ENCODE measurements at places on chromosomes 7 and 10. TPM values are rescaled to one million over a fixed set of nuclear protein-coding genes. Genes with fewer than 3 reads are reported as not detected.
A peak's percentile ranks its signal among the peaks of the same experiment; 100 is the strongest.

GRCh38 chr10:11603741-11604140 is 7.7 kb downstream of the USP6NL start:
- DNase-seq, result no peak
- no peaks in the 10 kb centered on the region for H3K27me3 ChIP-seq
- H3K4me1 ChIP-seq, result peaks cover 40% of the 10 kb centered on the region
- no peak overlapping the region for H3K27ac ChIP-seq

The FAM131B gene
- 0.20 TPM for total RNA-seq

The THNSL1 gene
- 7.7 TPM for total RNA-seq

The ADCYAP1R1 gene
- 0.12 TPM for total RNA-seq

The PLCE1 gene
- 2.5 TPM for total RNA-seq

GRCh38 chr7:140153666-140154161 is 23.1 kb downstream of the KDM7A start:
- no peak for DNase-seq
- H3K27me3 ChIP-seq, result no peaks in the 10 kb centered on the region
- no peak overlapping the region for H3K4me3 ChIP-seq
- H3K4me1 ChIP-seq, result no peaks in the 10 kb centered on the region

The LEP gene
- not detected for total RNA-seq

DNA sequence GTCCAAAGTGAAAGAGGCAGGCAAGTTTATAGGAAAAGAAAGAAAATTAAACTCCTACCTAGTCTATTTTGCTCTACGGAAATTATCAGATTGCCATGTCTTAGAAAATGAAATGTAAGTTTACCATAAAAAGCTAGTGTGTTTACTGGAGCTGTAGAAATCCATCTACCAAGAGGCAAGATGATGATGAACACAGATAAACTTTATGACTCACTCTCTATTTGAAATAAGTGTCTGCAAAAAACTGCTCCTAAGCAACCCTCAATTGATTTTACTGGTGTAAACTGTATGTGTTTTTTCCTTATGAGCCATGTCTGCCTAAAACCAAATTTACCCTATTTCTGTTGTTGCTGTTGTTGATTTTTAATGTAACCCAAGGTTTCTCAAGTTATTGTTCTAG is 73.8 kb upstream of the TMEM106B start:
- DNase-seq, result no peak
- H3K27ac ChIP-seq, result no peak overlapping the region
- no peaks in the 10 kb centered on the region for H3K4me1 ChIP-seq

DNA sequence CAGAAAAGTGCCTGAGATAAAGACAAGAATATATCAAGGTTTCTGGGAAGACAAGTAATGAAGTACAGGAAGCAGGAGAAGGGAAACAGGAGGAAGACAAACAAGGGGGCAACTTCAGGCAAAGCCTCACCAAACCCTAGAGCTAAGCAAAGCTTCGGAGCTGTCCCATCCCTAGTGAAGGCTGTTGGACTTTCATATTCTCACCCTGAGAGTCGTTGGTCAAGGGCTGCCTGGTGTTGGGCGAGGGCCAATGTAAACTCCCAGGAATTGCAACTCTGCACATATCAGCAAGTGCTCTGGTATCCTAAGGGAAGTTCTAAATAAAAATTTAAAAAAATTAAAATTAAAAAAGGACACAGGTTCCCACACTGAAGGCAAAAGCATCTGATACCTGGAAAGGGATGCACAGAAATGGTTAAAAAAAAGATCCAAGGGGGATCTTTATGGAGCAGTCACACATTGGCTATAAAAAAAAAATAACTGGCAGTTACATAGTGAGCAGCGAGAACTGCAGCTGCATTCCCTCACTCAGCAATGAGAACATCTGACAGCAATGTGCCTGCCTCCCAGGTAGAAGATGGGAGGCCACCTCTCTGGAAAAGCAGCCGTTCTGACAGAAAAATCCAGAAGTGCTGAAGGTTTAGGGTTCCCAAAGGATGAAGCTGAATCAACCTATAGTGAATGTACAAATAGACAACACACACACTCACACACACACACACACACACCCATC is 304.7 kb downstream of the WDR11 start:
- no peak for DNase-seq
- H3K27me3 ChIP-seq, result no peaks in the 10 kb centered on the region
- peaks cover 16% of the 10 kb centered on the region for H3K4me1 ChIP-seq
- H3K36me3 ChIP-seq, result no peaks in the 10 kb centered on the region
- H3K4me3 ChIP-seq, result no peak overlapping the region
- no peak overlapping the region for H3K27ac ChIP-seq

The SLC39A12 gene
- total RNA-seq, result not detected

- no peak for DNase-seq
- no peaks in the 10 kb centered on the region for H3K4me1 ChIP-seq
- H3K36me3 ChIP-seq, result no peaks in the 10 kb centered on the region
- H3K27me3 ChIP-seq, result no peaks in the 10 kb centered on the region
- H3K4me3 ChIP-seq, result no peak overlapping the region
Observed at GRCh38 chr7:51075681-51076580, 240.7 kb downstream of the COBL start.

DNA sequence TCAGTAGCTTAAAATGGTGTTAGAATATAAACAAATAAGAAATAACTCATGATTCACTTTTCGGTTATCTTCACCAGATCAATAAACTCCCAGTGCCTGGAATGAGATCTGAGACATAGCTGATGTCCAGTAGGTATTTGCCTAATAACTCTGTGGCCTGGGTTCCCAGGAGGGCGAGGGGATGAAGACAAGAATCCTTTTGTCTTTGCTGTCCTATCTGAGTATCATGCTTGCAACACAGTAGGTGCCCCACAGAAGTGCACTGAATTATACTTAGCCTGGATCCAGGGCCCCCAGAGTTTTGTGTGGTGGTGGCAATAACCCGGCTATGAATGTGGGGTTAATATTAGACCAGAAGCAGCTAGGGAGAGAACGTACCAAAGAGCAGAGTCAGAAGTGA is 350.1 kb upstream of the AOAH start:
- DNase-seq, result peak; percentile 40
- H3K36me3 ChIP-seq, result no peaks in the 10 kb centered on the region
- H3K27me3 ChIP-seq, result no peaks in the 10 kb centered on the region
- H3K4me1 ChIP-seq, result peaks cover 8% of the 10 kb centered on the region

GRCh38 chr7:88001744-88002530 is 67.9 kb downstream of the ADAM22 start:
- no peak overlapping the region for H3K4me3 ChIP-seq
- H3K27me3 ChIP-seq, result no peaks in the 10 kb centered on the region

DNA sequence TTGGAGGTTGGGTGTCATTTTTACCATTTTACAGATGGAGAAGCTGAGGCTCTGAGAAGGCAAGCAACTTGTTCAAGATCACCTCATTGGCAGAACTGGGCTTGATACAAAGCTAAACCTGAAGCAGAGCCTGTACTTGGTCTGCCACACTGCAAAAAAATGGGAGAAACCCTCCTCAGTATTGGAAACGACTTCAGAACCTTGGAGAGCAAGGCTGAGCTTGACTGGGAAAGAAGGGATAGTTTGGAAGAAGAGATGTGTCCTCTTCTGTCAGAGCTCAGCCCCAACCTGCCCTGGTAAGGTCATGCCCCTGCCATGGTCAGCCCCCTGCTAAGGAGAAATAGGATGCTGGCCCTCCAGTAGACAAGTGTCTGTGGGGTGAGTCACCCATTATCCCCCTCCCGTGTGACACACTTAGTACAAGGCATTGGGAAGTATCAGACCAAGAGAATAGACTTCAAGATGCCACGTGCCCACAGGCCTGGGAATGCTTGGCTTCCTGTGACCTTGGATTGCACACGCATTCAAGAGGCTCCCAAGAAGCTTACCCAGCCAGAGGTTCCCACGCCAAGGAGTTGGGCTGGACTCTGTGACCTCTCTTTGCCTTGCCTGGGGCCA is 56.2 kb upstream of the SMNDC1 start:
- no peak overlapping the region for H3K27ac ChIP-seq
- no peaks in the 10 kb centered on the region for H3K27me3 ChIP-seq
- H3K36me3 ChIP-seq, result no peaks in the 10 kb centered on the region
- H3K4me1 ChIP-seq, result peaks cover 55% of the 10 kb centered on the region
- no peak overlapping the region for H3K4me3 ChIP-seq

Measured in HCT116 (cell line).